ENCODE measurements at places on chromosomes 1 and 21.
A peak's percentile ranks its signal among the peaks of the same experiment; 100 is the strongest.

GRCh38 chr1:42552636-42553035 lies 89.5 kb downstream of the CCDC30 start:
- no peak for DNase-seq

GRCh38 chr21:34546542-34546941 lies 34.5 kb upstream of the KCNE1 start:
- DNase-seq, result no peak

DNA sequence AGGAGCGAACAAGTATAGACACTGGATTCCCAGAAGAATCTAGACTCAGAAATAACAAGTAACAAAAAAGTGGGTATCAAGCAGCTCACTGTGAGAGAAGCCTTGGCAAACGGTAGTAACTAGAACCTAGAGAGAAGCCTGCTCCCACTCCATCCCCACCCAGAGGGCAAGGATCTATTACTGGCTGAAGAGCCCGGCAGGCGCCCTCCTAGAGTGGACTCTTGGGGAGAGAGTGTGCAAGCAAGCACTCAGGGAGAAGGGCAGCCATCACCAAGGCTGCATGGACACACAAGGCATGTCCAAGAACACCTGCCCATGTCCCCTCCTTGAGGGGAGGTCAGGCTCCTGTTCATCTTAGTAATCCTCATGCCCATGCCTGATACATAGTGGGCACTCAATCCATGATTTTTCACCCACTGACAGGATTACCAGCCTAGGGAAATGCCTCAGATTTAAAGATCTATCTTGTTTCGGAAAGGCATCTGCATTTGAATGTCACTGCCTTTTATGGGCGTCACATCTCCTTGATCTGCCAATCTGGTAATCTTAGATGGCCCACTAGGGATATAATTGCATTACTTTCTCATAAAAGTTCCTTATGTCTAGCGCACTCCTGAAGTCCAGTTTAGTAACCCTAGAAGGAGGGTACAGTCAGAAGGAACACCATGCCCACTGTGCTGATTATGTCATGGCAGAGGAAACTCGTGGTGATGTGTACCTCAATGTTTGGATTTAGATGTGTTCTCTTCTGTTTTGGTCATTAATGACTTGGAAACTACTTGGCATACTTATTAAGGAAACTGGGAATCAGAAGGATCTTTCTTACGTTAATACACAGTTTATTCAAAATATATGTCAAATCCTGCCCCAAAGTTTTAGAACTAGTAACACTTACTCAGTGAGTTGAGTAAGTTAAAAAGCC lies 14.4 kb downstream of the CNN3 start:
- DNase-seq, result no peak

GRCh38 chr21:42594616-42595282 lies 58.7 kb upstream of the PDE9A start:
- DNase-seq, result no peak

DNA sequence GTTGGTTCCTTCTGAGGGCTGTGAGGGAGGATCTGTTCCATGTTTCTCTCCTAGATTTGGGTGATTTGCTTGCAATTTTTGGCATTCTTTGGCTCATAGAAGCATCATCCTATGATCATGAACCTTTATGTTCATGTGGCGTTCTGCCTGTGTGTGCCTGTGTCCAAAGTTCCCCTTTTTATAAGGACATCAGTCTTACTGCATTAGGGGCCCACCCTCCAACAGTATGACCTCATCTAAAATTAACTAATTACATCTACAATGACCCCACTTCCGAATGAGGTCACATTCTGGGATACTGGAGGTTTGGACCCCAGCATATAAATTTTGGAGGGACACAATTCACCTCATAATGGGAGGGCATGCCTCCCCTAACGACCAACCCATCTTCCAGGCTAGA lies 12.8 kb upstream of the CAMK1G start:
- DNase-seq, result no peak

DNA sequence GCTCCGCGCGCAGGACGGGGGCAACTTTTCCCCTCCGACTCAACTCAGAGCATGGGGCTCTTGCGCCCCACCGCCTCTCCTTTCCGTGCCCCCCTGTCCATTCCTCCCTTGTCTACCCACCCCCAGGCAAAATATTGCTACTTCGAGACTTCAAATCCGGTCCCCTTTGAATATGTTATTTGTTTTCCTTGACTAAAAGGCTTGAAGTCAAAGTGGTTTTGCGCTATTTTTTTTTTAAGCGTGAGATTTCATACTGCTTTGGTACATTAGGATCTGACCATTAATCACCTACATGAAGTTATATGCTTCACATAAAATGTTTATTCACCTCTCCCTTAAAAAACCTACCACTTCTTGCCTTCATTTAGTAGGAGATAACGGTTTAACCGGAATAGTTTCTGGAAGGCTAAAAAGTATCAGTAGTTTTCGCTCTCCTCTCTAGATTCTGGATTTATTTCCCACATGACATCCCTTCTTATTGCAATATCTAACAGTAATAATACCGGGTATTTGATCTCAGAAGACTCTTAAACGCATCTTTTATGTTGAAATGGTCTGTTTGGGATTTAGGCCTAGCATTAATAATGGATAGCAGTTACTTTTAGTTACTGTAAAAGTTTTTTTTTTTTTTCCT lies 1.6 kb downstream of the NFIA start:
- no peak for DNase-seq

- no peak for DNase-seq
Measured at GRCh38 chr21:40291560-40291959, 424.3 kb downstream of the PCP4 start.

DNA sequence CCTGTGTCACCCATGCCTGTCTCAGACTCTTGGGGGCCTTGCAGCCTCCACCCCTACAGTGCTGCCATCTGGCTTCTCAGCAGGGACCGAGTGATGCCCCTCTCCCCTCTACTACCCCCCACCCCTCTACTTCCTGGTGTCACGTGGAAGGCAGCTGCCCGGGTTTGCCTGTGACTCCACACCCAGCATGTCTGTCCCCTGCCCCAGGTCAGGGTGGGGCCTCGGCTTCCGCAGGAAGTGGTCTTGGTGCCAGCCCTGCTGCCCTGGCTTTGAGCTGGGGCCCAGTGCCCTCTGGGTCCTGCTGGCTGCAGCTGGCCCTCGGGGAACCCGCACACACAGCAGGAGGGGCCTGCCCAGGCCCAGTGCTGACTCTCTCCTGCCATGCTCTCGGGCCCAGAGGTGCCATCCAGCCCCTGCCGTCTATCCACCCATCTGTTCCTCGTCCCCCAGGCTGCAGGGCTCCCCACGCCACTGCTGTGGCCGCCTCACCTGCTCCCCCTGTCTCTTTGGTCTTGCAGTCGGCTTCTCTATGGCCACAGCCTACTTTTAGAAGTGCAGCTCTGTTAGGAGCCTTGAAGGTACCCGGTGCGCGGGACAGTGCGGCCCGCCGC lies 24.0 kb downstream of the PLCH2 start:
- DNase-seq, result peak; percentile 29

DNA sequence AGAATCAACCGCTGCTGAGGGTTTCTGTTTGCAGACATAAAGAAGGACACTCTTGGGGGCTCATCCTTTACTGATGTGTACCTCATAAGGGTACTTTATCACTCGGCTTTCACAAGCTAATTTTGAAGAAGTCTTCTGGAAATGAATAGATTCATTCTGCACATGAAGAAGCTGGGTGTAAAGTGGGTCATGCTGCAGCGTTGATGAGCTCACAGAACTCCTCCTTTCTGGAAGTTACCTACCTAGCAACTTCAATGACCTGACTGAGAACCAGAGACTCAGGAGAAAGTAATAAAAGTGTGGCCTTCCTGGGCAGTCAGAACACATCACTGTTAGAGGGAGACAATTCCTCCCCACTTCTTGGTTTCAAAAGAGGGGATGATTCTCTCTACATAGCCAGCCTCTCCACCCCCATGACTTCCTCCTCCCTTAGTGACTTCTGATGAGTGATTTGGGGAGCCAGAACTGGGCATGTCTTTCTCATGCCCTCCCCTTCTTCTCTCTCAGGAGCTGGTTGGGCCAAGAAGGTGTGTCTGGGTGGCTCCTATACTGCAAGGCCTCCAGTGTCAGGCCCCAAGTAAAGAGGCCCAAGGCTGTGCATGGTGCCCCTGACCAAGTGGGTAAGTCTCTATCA lies 27.0 kb downstream of the PCNX2 start:
- DNase-seq, result no peak

- DNase-seq, result no peak
Measured at GRCh38 chr1:189970331-189971230, 507.1 kb downstream of the BRINP3 start.

- DNase-seq, result no peak
Measured at GRCh38 chr1:64223329-64224151, 20.1 kb downstream of the UBE2U start.

GRCh38 chr1:40081871-40082270 lies 15.2 kb downstream of the PPT1 start:
- DNase-seq, result no peak

DNA sequence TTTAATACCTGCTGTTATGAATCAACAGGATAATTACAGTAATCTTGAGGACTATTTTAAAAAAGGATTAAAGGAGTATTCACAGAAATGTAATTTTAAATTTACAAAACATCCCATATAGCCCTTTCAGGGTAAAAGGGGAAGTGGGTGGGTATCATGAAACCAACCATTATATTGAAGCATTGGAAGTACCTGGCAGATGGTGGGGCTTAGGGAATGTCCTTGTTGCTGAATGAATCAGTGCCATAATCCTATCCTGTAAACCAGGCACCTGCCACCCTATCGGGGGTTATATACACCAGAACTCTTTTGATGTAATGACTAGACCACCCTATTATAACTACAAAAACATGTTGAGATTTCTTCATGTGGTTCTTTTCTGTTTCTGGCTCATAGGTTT lies 30.4 kb downstream of the CDC14A start:
- no peak for DNase-seq

GRCh38 chr1:160363951-160364735 lies 2.7 kb upstream of the NHLH1 start:
- DNase-seq, result no peak

GRCh38 chr1:171134204-171134923 lies 43.7 kb downstream of the FMO3 start:
- DNase-seq, result no peak

DNA sequence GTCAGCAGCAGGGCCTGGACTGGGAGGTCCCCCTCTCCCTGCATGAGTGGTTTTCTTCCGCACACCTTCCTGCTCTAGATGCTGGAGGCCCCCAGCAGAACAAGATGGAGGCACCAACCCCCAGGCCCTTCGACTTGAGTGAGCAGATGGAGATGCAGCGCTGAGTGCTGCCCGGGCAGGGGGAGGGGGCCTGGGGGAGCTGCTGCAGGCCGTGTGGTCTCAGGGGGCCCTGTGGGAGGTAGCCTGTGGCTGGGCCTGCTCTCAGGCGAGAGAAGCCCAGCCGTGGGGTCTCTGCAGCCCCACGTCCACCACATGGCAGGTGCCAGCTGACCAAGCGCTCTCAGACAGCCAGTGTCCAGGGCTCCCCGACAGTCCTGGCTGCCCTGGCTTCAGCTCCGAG lies 1.2 kb upstream of the FAAP20 start:
- DNase-seq, result no peak

GRCh38 chr1:45929257-45929687 lies 125.9 kb downstream of the MAST2 start:
- no peak for DNase-seq

DNA sequence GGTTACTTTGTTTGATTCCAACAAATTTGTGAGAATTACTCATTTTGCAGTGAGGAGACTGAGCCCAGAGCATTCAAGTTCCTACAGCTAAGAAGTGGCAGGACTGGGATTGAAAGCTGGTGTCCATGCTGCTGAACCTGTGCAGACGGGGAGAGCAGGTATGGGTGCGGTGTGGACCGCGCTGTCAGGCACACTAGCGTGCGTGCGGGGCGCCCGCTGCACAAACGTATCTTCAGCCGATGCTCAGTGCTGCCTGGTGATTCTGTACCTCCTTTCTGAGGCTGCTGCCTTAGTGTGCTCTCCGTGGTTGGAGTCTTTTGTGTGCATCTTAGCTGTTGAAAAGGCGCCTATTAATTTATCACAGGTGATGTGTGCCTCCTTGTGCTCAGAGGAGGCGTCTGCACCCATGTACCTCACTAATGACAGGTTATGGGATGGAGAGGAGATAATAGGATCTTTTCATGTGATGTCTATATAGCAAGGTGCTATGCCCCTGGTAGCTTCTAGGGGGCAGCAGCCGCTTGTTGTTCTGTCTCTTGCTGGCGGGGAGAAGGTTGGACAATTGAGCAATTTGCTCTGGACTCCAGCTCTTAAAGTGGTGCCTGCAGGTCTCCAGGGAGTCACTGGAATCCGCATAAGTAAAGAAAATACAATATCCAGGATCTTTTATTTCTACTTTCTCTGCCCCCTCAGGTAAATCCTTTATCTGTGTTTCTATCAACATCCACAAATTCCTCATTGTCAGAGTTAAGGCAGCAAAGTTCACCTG lies 32.5 kb downstream of the PEX14 start:
- peak; percentile 54 for DNase-seq

DNA sequence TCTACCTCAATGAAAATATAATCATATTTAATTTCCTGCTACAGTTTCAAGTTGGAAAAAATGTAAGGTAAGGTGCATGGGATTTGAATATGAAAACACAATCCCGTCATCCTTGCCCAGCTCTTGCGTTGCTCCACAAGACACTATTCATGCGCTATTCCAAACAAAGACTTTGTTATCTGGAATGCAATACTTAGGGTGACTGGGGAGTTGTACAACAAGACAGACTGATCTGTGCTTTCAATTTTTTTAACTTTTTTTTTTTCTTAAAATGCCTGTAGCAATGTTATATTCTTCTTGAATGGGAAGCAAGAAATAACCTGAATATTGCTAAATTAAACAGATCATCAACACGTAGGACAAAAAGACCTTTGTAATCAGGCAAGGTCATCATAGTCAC lies 1077.2 kb downstream of the TTLL7 start:
- DNase-seq, result no peak

- peak; percentile 10 for DNase-seq
Measured at GRCh38 chr1:244730153-244730933, 77.4 kb downstream of the DESI2 start.
